T-helper 1 cell (primary cell): ENCODE measurements at places on chromosomes 1 and 21.

GRCh38 chr1:22704440-22705067 is 6.1 kb upstream of the EPHB2 start:
- DNase-seq: peak; percentile 41

GRCh38 chr1:43207229-43207853 is 35.2 kb downstream of the CFAP57 start:
- DNase-seq: no peak

- peak; percentile 64 for DNase-seq
These were observed 71.2 kb upstream of the NBPF3 start for GRCh38 chr1:21368515-21369289.

GRCh38 chr21:35840197-35840799 is 220.0 kb downstream of the SETD4 start:
- no peak for DNase-seq

DNA sequence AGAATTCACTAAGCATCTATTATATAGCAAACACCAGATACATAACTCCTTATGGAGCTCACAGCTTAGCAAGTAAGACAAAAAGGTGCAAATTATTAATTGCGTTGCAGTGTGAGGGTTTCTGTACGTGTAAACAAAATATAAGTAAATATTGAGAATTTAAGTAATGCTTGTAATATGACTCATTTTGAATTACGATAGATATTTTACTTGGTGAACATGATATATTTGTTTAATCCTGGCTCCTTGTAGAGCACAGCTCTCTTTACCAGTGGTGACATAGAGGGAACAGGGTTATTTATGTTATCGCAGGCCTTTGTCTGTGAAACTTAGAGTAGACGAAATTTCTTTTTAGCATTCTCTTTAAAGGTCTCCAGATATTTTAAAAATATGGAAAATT is 36.4 kb downstream of the LYPLAL1 start:
- DNase-seq: no peak

DNA sequence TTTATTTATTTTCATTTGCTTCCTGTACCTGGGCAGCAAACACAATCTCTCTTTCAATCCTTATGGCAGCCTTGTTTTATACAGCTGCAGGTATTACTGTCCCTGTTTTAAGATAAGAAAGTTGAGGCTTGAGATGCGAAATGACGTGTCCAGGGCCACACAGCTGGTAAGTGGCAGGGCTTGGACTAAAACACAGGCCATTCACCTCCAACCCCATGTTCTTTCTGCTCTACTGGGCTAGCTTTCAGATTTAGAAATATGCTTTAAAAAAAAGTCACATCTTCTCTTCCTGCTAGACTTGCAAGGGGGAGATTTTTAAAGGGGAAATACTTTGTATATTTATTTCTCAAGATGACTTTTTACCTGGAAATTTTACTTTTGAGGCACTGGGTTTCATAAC is 62.8 kb downstream of the CNST start:
- no peak for DNase-seq
